ENCODE measurements at places on chromosomes 16 and 17.

GRCh38 chr16:50247906-50248608 is 18.3 kb upstream of the ADCY7 start:
- no peak for DNase-seq

GRCh38 chr17:70230850-70231640 is 61.7 kb downstream of the KCNJ2 start:
- no peak for DNase-seq

- no peak for DNase-seq
Measured at GRCh38 chr17:13337151-13337550, 264.6 kb downstream of the HS3ST3A1 start.

DNA sequence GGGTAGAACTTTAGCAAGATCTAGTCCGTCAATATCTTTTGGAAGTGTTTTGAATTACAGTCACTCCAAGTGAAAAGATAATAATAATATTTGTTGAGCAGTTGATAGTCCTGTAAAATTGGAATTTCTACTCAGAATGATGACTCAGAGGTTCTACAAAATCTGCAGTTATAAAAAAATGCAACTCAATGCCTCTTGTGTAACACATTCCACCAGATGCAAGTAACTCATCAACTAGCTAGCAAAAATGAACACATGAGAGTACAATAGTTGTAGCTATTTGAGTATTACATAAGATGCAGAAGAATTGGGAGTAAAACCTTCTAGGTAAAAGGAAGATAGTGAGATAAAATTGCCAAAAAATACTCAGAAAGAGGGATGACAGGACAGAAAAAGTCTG is 177.2 kb downstream of the CDH8 start:
- no peak for DNase-seq

DNA sequence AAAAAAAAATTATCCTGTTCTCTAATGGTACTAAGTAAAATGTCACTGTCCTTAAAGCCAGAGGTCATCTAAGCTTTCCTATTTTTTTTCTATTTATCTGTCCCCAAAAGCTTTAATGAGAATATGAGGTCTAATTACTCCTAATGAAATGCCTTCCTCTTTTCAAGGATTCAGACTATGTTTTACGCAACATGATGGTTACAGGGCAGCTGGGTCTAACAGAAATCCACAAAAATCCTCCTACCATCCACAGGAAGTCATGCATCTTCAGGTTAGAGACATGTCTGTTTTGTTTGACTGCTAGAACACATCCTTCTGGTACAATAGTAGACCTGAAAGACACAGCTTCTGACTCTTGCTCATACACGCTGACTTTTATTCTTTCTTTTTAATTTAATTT is 29.7 kb upstream of the NSRP1 start:
- no peak for DNase-seq

DNA sequence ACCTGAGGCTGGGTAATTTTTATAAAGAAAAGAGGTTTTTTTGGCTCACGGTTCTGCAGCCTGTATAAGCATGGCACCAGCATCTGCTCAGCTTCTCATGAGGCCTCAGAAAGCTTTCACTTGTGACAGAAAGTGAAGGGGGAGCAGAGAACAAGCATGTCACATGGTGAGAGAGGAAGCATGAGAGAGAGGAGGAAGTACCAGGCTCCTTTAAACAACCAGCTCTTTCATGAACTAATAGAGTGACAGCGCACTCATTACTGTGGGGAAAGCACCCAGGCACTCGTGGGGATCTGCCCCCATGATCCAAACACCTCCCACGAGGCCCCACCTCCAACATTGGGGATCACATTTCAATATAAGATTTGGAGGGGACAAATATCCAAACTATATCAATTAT is 86.8 kb downstream of the USP32 start:
- no peak for DNase-seq

DNA sequence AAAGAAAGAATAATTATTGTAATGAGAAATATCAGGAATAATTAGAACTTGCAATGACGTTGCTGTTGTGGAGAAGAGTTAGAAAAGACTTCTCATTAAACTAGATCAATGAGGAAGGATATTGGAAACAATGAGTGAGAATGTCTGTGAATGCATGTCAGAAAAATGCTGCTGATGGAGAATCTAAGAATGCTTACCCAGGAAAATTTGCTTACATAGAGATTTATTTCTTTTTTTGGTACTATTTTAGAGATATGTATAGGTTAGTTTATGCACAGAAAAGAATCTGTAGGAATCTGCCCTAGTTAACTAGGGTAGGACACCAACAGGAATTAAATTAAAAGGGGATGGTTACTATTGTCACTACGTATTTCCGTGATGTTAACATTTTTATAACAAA is 140.2 kb downstream of the USP31 start:
- no peak for DNase-seq

DNA sequence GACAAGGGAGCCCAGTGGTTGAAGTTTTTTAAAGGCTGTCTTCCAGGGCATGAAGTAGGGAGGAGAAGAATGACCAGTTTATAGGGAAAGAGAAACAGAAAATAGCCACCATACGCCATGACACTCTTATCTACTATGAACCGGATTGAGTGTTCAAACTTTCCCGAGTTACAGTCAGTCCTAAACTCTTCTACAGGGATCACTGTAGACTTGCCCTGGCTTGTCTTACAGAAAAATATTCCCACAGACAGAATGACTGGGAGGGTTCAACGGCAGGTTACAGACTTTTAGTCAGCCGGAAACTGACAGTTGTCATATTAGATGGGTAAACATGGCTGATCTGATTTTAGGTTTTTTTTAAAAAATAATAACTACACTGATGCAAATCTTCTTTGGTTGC is 662.5 kb upstream of the SOX9 start:
- no peak for DNase-seq

- peak; percentile 71 for DNase-seq
Measured at GRCh38 chr16:85717393-85718152, 28.8 kb upstream of the GINS2 start.

DNA sequence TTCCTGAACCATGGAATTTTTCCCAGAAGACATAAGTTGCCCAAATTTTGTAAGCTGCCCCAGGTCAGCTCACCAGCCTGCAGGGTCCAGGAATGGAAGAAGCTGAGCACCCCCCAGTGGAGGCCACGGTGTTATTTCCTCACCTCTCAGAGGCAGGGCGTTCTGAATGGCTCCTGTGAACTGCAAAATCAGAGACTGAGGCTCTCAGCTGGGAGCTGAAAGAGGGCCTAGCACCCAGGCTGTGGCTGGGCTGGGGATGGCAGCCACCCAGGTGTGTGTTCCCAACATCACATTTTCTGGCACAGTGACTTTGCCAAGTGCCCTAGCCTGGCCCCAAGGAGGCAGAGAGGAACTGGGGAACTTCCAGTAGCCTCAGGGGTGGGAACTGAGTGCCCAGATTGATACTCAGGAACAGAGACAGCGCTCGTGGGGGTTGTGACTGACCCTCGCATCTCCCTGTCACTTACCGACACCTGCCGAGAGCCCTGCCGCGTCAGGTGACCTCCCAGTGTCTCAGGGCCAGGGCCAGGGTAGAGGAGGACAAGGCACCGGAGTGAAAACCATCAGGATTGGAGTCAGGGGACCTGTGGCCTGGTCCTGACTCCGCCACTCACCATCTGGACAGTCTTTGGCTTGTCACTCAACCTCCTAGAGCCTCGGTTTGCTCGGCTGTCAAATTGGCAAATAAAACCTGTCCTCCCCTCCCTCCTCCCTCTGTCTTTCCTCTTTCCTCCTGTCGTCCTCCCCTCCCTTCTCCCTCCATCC is 11.3 kb downstream of the CACNG4 start:
- no peak for DNase-seq

GRCh38 chr17:82013772-82014321 is 8.8 kb downstream of the CENPX start:
- no peak for DNase-seq

DNA sequence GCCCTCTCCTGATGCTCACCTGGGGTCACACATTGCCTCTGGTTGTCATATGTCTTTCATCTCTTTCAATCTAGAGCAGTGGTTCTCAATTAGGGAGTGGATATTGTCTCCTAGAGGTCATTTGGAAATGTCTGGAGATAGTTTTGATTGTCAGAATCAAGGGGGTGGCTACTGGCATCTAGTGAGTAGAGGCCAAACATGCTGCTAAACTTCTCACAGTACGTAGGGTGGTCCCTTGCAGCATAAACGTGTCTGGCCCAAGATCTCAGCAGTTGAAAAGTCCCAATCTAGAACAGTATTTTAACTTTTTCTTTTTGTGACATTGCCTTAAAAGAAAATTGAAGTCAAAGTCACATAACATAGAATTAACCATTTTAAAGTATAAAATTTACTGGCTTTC is 30.5 kb upstream of the SLC5A10 start:
- no peak for DNase-seq

DNA sequence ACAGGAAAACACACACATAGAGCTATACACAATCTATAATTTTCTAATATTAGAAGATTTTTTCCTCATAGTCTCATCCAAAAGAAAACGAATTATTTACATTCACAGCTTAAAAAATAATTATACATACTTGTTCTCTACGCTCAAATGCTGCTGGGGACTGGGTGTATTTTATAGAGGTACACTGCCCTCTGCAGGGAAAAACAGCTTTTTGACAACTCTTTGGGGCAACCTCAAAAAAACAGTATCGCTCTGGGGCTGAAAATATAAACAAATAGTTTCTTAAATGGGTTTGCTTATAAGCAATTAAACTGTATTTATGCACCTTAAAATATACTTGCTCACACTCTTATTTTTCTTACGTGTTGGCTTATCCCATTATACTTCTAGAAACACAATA is 261.8 kb upstream of the PSMD7 start:
- no peak for DNase-seq

GRCh38 chr17:60147553-60148223 is 2.1 kb upstream of the CA4 start:
- DNase-seq, result no peak

DNA sequence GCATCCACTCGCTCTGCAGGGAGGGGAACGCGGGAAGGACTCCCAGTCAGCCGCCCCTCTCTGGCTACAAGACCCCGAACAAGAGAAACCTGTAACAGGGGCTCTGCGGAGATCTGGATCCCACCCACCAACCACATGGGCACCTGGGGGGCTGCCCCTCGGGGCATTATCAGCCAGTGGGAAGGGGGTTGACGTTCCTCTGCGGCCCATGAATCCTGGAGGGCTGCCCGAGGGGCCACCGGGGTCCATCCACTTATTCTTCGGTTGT is 1.8 kb upstream of the PCGF2 start:
- DNase-seq, result no peak

DNA sequence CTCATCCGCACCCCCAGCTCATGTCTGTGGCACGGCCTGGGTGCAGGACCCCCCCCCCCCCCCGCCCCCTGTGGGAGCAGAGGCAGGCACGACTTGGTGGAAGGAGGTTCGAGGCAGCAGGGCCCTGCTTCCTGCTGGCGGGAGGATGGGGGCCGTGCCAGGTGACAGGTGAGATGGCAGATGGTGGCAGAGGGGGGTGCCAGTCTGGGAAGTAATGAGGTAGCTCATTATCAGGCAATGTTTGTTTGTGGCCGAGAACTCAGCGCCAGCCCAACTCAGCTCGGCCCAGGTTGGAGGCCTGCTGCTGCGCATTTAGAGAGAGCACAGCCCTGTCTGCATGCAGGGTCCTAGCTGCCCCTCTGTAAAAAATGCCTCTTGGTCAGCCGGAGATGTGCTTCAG is 40.1 kb upstream of the JPH3 start:
- DNase-seq, result no peak

DNA sequence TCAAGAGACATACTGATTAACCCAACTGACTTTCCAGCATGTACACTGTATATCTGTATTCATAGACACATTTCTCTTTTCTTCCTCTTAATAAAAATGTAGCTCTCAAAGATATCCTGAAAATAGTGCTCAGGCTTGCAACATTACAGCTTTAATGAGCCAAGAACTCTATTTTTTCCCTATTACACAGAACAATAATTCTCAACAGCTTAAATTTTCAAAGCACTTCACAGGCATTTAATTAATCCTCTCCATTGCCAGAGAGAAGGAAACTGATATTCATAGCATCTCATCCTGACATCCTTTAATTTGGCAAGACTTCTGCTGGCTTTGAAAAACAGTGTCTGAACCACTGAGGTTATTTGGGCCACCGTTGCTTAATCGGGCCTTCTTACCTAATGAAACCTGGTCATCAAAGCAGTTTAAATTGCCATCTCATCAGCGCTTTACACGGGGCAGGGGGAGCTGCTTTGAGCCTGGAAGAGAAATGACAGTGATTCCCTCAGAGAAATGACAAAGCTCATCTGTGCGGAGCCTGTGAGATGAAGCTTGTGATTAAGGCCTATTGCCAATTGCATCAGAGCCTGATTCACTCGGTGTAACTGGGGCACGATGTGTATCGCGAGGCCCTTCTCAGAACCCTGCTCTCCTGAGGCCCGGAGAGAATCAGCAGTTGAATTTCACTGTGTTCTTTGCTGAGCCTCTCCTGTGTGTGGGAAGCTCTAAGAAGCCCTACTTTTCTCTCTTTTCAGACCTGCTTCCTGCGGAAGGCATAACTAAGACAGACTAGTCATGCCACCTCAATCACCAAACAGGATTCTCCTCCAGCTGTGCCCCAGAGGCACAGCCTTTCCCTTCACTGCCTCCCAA is 8.5 kb upstream of the SIAH1 start:
- DNase-seq, result peak; percentile 63

GRCh38 chr17:28570716-28571360 is 486 bp downstream of the PIGS start:
- DNase-seq, result no peak

DNA sequence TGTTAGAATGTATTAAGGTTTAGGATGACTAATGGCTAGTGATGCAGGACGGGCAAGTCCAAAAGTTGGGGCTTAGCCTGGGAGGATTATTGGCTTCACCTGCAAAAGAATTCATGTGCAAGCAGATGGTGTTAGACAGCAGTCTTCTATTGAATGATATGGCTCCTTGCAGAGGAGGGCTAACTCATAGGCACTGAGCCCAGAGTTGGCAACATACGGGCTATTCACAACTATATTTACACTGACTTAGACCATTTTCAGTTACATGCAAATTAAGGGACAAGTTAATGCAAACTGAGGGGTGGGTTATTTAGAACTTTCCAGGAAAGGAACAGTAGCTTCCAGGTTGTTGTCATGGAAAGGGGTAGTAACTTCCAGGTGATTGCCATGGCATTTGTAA is 1017.1 kb upstream of the EEF2KMT start:
- DNase-seq, result no peak

- DNase-seq, result no peak
Measured at GRCh38 chr16:14511800-14512135, 118.3 kb downstream of the PARN start.

DNA sequence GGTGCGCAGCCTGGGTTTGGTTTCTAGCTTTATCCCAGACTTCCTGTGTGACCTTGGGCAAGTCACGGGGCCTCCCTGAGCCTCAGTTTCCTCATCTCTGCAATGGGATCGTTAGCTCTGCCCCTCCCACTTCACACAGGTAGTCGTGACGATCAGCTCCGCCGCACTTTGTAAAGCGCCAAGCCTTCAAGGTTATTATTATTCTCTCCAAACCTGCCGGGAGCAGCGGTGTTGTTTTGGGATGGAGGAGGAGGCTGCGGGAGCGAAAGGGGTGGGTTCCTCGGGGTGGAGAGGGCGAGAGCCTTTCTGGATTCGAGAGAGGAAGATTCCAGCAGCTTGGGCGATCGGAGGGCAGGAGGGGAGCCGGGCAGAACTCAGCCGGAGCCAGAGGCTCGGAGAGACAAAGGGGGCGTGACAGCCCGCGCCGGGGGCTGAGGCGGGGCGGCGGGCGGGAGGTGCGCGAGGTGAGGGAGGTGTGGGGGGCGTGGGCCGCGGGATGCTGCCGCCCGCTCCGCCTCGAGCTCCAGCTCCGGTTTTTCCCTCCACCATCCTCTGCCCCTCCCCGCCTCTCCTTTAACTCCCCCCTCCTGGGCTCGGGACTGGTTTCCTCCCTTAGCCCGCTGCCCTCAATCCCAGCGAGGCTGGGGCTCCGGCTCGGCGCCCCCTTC is at the start of gene EFNB3:
EFNB3 (plus strand) TSS at position 602 of the 668 bp plus-strand sequence. CDS start 397 bp downstream, outside the sequence.
- DNase-seq, result no peak

Data from substantia nigra (tissue), 51 donors.